Psoas muscle (tissue), 8 donors: ENCODE measurements at places on chromosomes 5 and 9. TPM values are rescaled to one million over a fixed set of nuclear protein-coding genes. Genes with fewer than 3 reads are reported as not detected.

DNA sequence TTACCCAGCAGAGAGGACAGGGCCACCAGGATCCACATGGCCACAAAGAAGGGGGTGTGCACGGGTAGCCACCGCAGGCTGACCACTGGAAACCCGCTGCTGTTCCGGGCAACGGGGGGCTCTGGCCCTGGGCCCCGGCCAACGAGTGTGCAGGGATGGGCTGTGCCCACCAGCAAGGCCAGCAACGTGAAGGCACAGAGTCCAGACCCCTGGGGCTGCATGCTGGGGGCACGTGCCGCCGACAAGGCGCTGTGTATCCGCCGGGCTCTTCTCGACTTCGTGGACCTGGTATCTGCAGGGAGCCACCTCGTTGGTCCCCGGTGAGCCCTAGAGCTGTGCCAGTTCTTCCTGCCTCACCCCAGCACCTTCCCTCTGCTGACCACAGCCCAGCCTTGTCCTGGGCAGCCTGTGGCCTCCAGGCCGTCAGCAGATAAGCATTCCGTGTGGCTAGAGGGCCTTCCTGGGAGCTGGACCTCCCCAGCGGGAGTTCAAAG lies 42.2 kb upstream of the CEP72 start:
- H3K27ac ChIP-seq: no peak overlapping the region
- DNase-seq: no peak
- H3K4me1 ChIP-seq: no peaks in the 10 kb centered on the region

DNA sequence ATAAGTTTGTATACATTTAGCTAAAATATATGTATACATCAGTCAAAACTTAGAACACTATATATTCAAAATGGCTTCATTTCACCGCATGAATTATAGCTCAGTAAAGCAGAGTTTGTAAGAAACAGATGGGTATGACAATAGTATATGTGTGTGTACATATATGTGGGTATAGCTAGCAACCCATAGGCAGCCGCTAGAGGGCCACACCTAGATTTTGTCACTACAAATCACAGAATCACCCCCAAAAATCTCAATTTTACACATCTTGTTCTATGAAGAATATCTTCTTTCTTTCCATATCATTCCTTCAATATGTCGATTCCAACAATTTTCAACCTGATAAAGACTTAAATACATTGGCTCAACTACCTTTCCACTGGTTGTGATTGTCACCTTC lies 357.8 kb upstream of the CCNG1 start:
- H3K4me1 ChIP-seq: no peaks in the 10 kb centered on the region
- H3K27ac ChIP-seq: no peak overlapping the region
- no peak for DNase-seq
- no peaks in the 10 kb centered on the region for H3K36me3 ChIP-seq
- H3K27me3 ChIP-seq: no peaks in the 10 kb centered on the region

DNA sequence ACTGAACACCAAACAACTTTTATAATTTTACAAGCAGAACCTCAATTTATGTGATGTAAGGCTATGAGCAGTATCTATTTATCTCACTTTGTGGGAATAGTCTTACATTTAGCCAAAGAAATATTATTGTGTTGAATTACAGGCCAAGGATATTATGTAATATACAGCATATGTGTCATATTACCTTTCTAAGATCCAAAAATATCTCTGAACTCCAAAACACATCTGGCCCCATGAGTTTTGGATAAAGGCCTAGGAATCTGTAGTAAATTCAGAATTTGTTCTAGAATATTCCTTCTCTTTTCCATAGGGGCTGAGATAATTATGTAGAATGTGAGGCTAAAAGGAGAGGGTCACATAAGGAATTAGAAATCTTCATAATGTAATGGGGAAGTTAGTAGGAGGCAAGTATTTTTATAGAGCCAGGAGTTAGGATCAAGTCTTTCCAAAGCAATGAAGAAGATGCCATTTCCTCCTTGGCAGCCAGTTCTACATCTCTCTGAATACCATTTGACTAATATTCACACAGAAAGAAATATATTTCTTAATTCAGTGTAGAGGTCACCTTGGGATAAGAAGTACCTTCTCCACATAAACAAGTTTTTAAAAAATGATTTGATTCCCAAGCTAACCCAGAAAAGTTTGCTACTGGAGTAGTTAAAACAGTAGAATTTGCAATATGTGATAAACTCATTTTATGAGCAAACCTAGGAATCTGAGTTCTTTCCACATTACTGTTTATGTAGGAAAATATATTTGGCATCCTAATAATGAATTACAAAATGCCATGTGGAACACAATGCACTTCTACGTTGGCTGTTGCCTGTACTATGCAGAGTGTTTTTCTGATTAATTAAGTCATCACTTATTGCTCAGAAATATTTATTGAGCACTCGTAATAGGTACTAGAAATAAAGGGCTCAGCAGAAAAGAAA lies 20.3 kb upstream of the GRAMD2B start:
- H3K4me1 ChIP-seq: no peaks in the 10 kb centered on the region
- no peak overlapping the region for H3K27ac ChIP-seq
- H3K36me3 ChIP-seq: no peaks in the 10 kb centered on the region

SH3RF2 gene
- 64.1 TPM for total RNA-seq
